ENCODE measurements at places on chromosomes 12 and 14. TPM values are rescaled to one million over a fixed set of nuclear protein-coding genes. Genes with fewer than 3 reads are reported as not detected.

DNA sequence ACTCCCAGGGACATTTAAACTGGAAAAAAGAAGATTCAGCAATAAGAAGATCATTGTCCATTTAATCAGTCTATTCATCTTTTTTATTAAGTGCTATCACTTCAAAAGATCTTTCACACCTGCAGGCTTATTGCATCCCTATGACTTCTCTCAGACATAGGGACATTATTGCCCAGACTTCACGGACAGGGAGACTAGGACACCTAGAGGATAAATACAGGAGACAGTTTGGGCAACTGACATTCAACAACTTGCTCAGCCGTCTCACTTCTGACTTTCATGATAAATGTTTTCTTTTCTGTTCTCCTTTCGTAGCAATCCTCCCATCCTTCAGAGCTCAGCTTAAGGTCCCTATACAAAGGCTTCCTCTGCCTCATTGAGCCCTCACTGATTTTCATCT, 84.3 kb downstream of the TMEM30B start:
- no peak for DNase-seq

DNA sequence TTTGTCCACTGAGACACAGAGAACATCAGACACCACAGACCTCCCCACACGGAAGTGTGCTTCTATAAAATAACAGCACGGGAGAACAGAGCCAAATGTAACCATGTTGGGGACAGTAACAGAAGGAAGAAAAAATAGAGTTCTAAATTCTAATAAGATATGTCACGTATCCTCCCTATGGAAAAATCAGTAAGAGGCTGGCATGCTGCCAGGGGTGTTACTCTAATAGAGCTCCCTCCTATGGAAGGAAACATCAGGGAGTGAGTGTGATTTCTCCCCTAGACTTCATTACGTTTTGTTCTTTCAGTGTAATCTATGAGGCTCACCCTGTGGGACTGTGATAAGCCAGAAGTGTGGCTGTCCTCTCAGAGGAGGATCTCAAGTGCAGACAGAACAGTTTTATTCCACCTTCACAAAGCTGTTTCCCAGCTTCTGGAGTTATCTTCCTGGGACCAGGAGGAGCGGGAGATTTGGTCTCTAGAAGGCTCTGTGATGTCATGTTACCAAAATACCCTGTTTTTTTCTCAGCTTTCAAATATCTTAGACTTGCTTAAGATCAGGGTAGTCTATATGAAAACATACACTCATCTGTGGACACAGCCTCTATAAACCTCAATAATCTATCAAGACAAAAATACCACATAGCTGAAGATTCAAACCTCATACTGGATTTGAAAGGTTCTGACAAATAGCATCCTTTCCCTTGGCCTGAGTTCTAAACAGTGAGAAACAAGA, 69.3 kb downstream of the ZFC3H1 start:
- no peak for DNase-seq

DNA sequence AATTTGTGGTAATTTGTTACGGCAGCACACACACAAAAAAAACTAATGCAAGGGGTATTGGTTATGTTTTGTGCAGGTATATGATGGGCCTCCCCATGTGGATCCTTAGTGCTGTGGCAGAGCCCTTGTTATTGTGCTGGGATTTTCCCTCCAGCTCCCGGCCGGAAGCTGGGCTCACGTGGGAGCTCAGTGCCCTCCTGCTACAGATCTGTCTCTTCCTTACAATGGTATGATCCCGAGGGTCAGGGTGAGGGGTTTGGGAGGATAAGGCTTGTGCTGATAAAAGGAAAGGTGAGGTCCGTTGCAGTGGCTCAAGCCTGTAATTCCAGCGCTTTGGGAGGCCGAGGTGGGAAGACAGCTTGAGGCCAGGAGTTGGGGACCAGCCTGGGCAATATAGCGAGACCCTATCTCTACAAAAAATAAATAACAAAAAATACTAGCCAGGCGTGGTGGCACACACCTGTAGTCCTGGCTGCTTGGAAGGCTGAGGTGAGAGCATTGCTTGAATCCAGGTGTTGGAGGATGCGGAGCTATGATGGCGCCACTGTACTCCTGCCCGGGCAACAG, 861 bp upstream of the SLC48A1 start:
- no peak for DNase-seq

DNA sequence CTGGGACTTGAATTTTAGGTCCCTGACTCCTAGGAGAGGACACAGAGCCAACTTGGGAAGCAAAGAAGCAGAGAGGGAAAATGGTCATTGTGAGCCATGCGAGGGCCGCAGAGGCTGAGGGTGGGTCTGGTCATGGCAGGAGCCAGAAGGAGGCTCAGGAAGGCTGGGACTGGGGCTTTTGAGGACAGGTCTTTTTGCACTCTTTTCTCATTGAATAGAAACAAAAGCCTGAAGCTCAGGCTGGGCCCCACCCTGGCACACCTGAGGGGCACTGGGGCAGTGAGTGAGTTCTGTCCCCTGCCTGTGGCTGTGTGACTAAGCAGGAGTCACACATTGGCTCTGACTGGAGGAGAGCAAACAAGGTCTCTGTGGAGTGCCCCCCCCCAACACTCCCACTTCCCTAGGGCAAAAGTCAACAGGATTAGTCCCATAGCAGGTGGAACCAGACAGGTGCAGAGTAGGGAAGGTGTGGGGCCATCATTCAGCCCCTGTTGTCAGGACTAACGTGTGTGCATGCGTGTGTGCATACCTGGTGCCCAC, 2.8 kb downstream of the KRT7 start:
- peak; percentile 85 for DNase-seq

DNA sequence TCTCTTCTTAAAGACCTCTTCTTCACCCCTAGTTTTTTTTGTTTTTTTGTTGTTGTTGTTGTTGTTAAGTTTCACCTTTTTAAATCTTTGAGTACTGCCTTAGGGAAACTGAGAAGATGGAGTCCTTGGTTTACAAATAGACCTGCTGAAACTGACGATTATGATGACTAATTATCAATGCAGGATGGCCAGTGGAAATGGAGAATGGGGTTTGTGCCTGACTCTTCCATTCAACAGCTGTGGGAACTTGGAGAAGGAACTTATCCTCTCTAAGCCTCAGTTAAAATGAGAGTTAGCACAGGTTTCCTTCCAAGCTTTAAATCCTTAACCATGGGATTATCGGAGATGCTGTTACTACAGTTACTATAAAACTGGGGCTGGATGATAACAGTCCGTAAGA, 66.7 kb upstream of the PNMA1 start:
- DNase-seq, result no peak

GRCh38 chr14:103073367-103073875, 10.6 kb upstream of the LBHD2 start:
- DNase-seq, result no peak

DNA sequence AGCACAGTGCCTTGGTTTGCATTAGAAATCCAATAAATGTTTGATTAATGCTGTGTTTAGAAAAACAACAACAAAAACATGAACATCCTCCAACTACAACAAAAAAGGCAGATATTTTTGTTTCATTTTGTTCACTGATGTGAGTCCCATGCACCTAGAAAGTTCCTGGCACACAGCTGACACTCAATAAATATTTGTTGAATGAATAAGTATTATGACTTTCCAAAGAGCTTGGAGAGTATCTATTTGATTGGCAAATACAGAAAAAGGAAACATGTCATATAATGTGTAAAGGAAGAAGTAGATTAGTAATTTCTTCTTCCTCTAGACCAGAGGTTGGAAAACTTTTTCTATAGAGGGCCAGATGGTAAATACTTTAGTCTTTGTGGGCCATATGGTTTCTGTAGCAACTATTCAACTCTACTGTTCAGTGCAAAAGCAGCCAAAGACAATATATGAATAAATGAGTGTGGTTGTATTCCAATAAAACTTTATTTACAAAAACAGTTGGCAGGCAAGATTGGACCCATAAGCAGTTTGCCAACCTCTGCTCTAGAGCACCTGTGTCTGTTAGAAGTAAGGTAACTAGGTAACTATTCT, 312.3 kb upstream of the DIO2 start:
- DNase-seq, result no peak

DNA sequence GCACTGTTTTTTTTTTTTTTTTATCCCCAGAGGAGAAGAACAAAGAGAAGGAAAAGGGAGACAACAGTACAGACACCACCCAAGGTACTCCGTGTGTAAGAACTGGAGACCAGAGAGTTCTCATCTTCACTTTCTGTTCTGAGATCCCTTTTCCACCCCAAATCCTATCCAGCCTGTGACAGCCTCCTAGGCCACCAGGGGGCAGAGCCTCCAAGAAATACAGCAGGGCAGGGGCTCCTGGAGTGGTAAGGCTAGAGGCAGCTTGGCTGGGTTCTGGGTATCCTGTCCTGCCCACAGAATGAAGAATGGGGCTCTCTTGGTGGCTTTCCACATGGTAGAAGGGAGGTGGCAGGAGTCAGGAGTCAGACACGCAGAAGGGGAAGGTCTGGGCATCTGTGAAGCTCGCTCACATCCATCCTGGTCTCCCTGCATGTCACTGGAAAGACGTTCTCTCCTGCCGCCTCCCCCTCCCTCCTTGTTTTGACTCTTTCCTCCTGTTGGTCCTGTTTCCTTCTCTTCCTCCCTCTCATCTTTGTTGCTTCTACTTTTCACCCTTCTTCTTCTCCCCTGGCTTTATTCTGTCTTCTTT, 12.0 kb downstream of the CLSTN3 start:
- no peak for DNase-seq

DNA sequence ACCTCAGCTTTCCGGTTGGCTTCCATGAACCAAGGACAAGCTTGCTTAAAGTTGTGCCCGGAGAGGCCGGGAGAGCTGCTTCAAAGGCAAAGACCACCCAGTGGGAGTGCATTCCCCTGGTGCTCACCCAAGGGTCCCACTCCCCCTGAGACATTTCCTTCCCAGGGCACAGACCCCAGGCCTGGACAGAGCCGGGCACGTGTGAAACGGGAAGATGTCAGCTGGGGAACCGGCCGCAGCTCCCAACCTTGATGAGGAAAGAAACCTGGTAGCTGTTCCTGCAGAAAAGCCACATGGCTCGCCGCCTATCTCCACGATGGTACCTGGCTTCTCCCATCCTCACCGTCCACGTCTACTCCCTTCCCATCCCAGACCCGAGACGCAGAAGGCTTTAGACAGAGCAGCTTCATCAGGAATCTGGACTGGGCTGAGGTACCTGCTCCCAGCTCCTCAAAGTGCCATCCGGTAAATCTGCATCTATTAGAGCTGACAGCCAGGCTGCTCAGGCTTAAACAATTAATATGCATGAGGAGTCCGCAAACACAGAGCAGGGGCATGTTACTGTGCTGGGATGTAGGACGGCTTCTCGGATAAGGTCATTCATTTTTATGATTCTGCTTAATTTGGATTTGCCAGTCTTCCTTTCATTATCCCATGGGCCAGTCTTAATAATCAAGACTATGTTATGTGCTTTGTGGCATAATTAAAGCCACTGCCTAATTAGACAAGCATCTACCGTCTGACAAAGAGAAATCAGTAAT, 53.1 kb downstream of the GALNT9 start:
- DNase-seq, result no peak

DNA sequence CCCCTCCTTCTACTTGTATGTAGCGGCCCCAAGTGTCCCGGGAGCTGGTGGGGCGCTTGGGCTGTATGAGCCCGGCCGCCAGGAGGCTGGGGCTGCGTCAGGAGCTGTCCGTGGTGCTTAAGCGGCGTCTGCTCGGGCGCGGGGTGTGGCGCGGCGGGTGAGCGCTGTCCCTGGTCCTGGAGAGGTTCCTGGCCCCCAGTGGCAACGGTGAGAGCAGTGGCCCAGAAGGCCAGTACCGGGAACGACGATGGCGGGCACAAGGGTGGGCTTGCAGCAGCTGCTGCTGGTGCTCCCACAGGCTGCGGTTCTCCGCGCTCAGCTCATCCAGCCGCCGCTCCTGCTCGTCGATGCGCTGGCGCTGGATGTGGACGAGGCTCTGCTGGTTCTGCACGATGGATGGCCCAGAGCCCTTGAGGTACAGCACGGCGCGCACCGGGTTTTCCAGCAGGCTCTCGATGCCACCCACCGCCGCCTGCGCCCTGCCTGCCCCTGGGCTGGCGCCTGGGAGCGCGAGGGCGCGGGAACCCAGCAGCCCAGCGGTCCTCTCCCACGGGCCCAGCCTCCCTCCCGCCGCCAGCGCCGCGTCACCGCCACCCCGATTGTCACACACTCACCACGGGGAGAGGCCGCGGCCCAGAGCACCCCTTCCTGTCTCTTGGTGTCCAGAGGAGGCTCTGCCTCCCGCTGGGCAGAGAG, 41.9 kb upstream of the FKBP4 start:
- DNase-seq, result peak; percentile 27

GRIN2B gene
- total RNA-seq, result 3.3 TPM

DIO2 gene
- total RNA-seq, result 2.6 TPM

NKX2-1 gene
- not detected for total RNA-seq

CMTM5 gene
- 0.64 TPM for total RNA-seq

HCFC2 gene
- total RNA-seq, result 26.2 TPM

FOXM1 gene
- total RNA-seq, result 2.4 TPM

HCAR1 gene
- 20.6 TPM for total RNA-seq

Measured in breast epithelium (tissue), 4 donors.